Adipocyte (in vitro differentiated cells): ENCODE measurements at places on chromosomes 3 and 15.

- DNase-seq = no peak
Measured at GRCh38 chr3:96755519-96755918, 58.9 kb upstream of the EPHA6 start.

- DNase-seq = peak; percentile 76
Measured at GRCh38 chr3:49906073-49906743, 2.5 kb upstream of the MST1R start.

- DNase-seq = no peak
Measured at GRCh38 chr15:90471769-90472168, 58.0 kb upstream of the CRTC3 start.

DNA sequence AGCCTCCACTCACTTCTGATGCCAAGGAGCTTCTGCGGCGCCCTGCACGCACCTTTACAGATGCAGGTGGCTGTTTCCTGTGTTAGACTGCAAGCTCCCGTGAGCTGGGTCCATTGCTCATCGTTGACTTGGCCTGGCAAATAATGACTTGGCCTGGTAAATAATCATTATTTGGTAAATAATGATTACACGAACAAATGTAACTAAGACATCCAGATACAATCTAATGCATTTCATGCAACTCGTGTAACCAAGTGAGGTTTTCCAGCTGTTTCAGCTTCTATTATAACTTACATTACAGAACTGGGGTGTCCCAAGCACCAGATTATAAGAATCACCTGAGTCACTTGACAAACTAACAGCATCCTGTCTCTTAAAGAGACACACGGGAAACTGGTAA lies 92.1 kb upstream of the BHLHE40 start:
- DNase-seq = no peak

DNA sequence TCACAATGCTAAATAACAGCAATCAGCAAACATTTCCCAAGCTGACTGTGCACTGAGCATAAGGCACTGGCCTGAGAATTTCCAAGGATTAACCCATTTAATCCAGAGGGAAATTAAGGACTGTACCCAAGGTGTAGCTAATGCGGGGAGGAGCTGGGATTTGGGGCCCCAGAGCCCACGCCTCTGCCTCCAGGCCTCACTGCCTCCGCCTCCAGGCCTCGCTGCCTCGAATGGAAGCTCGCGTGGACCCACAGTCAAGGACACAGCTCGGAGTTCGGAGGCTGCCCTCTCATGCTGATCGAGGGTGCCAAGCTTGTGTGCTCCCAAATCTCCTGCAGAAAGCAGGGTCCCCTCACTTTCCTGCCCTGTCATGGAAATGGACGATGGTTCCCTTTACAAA lies 76.5 kb upstream of the SNRPA1 start:
- no peak for DNase-seq

DNA sequence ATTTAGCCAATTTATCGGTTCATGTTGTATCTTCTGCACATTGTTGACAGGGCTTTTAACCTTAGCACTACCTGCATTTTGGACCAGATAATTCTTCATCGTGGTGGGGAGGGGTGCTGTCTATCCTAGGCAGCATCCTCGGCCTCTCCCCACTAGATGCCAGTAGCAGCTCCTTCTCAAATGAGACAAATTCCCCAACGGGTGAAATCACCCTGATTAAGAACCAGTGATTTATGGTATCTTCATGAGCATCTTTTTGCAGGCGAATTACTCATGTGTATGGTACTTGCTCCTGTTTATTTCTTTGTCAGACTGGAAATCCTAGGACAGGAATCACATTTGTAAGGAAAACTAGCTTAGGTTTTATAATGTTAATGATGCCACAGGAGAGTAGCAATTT lies 68.0 kb downstream of the C3orf70 start:
- peak; percentile 29 for DNase-seq
